ENCODE measurements at places on chromosomes 11 and 22.

- DNase-seq: no peak
These were observed 39.0 kb downstream of the GRAMD1B start for GRCh38 chr11:123469089-123469488.

DNA sequence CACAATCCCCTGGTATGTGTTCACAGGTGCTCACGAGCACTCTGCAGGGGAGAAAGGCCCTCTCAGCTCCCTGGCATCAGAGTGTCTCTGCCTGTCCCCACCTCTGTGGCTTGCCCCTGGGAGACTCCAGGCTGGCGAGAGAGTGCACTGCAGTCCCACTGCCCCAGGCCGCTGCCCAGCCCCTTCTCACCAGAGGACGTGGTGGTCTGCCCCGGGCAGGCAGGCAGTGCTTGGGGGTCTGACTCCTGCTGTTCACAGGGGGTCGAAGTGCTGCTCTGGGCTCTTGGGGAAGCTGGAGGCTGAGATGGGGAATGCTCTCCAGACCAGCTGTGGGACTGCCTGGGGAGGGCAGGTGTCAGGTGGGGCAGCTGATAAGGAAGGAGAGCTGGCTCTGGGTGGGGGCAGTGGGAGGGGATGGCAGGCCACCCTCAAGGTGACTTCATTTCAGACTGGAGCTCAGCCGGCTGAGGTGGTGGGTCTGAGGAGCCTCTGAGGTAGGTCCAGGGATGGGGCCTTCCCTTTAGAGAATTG is 151.0 kb upstream of the B3GAT1 start:
- no peak for DNase-seq

- DNase-seq: no peak
These were observed 5.8 kb downstream of the RPS19BP1 start for GRCh38 chr22:39526736-39527171.

- DNase-seq: no peak
These were observed 36.9 kb downstream of the GGTLC2 start for GRCh38 chr22:22681221-22681739.

DNA sequence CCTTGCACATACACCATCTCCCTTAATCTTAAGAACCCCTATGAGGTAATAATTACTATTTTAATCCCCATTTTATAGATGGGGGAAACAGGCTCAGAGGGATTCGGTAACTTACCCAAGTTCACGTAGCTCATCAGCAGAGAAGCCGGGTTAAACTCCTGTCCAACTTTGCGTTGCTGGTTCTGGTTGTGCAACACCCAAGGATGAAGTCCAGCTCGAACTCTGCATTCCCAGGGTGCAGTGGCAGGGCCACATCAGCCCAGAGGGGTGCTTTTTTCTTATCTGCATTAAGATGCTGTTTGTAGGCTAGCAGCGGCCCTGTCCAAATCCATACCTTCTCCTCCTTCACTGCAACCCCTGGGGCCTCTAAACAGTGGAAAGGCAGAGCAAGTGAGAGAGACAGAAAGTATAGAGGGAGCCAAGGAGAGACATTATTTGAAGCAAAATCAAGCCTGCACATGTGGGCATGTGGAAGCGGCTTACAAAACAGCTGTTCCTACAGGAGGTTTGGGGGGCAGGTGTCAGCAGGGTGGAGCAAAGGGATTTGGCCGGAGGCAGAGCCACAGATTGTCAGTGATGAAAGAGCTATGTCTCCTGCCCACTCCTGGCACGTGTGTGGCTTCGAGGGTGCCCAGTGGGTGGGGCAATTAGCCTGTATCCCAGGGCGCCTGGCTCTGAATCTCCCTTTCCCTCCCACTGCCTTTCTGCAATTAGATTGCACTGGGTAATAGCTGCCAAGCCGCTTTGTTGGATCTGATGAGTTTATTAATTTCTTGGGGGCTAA is 129.5 kb upstream of the TBCEL start:
- no peak for DNase-seq

DNA sequence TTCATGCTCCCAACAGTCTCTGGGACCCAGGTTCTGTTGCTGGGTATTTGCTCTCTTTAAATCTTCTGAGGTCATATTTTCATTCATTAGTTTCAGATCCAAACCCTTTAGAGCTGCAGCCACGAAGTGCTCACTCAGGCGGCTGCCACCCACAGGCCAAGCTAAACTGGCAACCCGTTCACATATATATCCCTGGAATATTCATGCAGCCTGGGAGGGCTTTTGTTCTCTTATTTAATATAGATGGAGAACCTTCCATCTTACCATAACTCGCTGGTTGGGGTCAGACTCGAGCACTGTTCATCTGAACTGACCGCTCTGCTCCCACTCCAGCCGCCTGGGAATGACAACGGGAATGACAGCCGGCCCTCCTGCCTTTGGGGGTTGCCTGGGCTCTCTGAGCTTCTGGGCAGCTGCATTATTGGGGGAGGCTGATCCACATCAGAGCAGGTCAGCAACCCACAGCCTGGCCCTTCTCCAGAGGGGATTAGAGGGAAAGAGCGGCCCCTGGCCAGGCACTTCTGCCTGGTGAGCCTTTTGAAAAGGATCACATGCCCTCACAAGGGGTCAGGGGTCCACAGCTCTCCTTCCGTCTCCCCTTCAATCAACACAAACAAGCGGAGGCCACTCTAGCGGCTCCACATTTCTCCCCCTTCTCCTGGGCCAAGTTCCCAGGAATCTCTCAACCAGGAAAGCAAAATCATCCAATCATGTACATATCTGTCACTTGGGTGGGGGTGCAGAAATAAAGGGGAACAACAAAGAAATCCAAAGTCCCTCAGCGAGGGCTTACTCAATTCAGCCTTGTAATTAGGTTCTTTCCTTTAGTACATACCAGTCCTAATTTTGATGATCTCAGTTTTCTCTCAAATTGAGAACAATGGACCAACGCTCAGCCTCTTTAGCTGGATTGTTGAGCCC is 11.8 kb downstream of the TMEM184B start:
- no peak for DNase-seq

Data from endothelial cell (in vitro differentiated cells).